Sigmoid colon (tissue), 7 donors: ENCODE measurements at places on chromosomes 12 and 14. TPM values are rescaled to one million over a fixed set of nuclear protein-coding genes. Genes with fewer than 3 reads are reported as not detected.

Gene ITFG2
- total RNA-seq, result 24.2 TPM

Gene INHBC
- total RNA-seq, result not detected

Gene NID2
- 32.6 TPM for total RNA-seq

Gene A2M
- total RNA-seq, result 234 TPM

Gene ANKRD33
- total RNA-seq, result not detected

DNA sequence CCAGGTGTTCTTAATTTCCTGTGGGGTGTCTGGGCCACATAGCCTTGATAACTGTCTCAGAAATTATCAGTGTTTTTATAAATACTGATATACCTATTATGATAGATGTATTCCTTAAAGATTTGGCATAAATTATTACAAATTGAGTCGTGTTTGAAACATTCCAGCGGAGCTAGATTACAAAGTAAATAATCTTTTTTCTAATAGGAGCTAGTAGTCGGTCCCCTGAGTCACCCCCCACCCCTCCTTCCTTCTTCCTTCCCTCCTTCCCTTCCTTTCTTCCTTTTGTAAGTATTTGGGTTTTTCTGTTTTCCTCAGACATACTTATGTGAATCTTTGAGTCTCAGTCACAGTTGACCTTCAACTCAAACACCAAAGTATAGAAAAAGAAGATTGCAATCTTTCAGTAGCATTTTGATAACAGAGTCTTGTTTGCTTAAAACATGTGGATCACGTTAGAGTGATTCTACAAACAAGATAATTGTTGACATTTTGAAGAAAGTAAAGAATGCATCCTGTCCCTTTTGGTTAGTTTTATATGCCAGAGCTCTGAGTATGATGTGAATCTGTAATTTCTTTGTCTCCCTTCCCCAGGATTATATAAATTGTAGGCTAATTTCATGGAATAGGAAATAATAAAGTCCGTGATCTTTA is 264.0 kb downstream of the FUT8 start:
- no peak for DNase-seq

DNA sequence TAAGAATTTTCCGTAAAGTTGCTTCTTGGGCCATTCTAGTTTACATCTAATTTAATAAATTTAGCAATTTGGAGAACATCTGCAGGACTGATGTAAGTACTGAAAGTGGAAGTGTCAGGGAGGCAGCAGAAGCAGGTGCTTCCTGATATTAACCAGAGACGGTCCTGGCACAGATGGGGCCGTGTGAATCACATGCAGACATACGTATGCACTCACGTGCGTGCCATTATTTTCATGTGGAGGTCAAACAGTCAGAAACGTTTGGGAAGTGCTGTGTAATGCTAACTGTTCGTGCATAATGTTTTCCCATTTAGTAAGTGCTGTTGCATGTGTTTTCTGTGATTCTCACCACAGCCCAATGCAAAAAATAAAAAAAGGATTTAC is 87.8 kb upstream of the DYNC1H1 start:
- peak; percentile 95 for DNase-seq

- no peak for DNase-seq
These were observed 11.2 kb upstream of the IFNG start for GRCh38 chr12:68170726-68171125.

DNA sequence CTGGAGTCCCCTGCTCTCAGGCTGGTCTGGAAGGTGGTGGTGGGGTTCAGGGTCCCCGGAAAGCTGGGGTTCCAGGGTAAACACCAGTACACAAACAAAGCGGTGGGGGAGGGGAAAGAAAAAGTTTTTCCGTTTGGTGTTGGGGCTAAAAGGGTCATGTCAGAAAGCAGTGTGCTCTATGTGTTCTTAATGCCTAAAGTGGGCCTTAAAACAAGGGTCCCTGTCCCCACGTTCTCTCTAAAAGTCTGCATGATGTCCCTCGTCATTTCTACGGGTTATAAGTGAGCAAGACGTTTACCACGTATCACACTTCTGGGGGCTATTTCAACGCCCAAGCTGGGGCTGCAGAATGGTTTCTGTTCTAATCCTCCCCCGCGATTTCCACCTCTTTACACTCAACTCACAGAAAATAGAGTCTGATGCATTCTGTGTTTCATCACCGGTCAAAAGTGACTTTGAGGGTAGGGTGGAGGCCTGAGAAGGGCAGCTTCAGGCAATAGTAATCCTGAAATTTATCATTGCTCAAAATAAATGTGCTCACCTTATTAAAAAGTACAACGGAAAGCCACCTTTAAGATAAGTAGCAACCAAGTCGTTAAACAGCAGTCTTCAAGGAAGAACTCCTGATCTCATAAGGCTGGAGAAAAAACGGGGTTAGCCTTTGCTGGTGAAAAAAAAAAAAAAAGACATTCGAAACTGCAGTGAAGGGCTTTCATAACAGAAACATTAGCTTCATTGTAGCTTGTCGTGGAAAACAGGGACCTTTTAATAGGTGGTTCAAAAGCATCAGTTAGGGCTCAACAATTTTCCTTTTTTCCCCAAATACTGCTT is 63.9 kb upstream of the PTGR2 start:
- DNase-seq, result peak; percentile 52

DNA sequence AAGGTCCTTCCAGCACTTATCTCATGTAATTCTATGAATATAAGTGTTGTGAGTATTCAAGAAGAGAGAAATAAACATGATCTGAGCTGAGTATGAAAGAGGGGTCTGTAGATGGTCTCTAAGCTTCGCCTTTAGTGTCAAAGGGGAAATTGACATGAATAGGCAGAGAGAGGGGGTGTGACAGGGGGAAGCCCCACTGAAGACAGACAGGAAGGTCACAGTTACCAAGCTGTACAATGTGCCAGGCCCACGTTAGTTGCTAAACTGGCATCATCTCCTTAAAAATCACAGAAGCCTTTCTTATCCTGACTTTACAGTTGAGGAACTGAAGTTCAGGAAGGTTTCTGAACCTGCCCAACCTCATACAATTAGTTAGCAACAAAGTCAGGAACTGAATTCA is 7.6 kb downstream of the ARHGEF40 start:
- no peak for DNase-seq

DNA sequence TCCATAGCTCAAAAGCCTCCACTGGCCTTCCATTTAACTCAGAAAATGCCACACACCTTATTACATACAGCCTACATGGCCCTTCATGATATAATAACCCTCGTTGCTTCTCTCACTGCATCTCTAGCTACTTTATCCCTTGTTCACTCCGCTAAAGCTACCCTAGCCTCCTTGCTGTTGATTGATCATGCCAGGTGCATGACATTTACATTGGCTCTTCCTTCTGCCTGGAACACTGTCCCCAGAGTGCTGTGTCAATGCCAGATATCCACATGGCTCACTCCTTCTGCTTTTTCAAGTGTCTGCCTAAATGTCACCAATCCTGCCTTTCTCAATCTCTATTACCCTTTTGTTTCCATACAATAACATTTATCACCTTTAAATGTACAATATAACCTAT is 58.3 kb downstream of the CAND1 start:
- DNase-seq, result no peak

DNA sequence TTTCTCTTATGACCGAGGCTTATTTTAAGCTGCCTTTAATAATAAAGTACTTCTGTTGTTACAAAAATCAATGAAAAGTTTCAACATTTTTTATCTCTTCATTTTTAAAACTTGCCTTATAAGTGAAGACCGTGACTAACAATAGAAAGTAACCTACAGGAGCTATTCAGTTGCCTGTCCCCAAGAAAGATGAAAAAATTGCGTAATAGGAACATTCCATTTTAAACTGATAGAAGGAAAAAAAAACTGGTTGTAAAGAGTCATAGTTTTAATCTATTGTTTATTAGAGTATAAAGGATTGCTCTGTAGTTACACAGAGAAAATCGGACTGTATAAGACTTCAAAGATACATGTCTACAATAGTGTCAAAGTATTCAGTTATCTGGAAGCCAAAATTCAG is 83.3 kb downstream of the DAAM1 start:
- DNase-seq, result no peak

DNA sequence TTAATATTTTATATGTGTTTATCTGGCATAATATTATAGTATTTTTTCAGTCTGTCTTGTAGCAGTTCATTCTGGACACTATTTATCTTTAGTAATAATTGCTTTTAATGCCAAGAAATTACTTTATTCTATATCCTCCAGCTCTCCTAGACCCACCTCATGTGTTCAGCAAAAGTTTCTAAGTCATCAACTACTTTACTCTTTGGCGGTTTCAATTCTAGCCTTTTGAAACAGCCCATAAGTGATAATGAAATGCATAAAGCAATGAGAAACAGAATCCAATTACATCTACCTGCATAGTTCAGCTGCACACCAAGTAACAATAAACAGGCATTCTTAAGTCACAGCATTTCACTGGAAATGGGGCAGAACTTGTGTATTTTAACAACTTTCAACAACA is 225.5 kb downstream of the SLC25A21 start:
- no peak for DNase-seq

DNA sequence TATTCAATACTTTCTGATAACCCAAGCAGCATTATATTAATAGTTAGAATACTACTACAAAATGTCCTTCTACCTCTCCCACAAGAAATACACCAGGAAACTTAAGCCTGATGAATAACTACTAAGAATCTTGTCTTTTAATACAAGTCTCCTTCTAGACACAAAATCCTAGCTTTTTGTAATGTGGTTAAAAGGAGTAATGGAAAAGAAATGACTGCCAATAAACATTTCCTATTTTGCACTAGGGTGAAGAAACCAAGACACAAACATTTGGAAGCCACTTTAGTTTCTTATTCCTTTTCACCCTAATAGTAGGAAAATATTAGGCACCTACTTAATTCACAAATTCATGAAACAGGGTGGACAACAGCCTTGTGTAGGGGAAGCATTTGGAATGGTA is 51.3 kb upstream of the TTC7B start:
- no peak for DNase-seq
